Retinal pigment epithelial cell (primary cell): ENCODE measurements at places on chromosomes 6 and 20.

DNA sequence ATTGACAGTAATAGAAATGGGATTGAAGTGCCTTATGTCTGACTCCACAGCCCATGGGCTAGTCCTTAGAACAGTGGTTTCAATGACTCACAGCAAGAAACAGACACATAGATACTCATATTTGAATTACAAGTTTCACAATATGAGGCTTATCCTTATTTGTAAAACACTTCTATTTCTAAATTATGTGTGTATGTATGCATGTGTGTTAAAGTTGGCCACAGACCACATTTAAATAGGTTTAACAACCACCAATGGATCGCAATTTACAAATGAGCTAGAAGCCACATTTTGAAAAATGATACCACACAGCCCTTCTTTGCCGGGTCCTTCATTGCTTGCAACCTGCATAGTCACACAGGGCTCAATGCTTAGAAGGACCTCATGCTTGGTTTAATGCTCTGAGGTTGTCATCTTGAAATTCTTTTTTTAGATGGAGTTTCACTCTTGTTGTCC is 157.8 kb upstream of the PREP start:
- DNase-seq, result no peak

DNA sequence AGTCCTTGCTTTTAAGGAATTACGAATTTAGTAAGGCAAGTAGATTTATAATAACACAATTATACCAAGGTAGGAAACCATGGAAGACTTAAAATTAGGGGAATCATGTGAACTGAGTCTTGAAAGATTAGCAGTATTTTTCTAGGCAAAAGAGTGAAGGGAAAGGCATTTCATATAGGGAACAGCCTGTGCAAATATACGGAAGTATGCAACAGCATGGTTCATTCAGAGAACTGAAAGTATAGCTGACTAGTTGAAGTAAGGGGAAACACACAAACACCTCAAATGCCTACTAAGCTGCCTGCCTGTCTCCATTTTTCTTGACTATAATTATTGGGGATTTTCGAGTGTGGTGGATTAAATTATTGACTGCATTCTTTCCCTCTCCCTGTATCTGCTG is 39.0 kb upstream of the ECHDC1 start:
- no peak for DNase-seq

DNA sequence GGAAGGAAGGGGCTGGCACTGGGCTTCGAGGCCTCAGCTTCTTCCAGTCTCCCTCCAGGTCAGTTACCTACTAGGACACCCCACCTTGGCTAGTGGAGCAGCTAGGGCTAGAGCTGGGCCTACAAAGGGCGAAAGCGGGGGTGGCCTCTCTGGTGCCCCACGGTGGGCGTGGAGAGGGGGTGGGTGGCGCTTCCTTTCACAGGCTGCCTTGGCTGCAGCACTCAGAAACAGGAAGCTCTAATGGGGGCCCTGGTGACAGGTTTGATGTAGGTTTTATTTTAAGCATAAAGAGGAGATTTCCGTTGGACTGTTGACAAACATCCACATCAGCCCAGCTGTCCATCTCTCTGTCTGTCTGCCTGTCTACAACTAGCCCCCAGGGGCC is 13.4 kb downstream of the FAM110A start:
- no peak for DNase-seq

GRCh38 chr20:14879020-14879697 is 541.7 kb upstream of the FLRT3 start:
- no peak for DNase-seq

DNA sequence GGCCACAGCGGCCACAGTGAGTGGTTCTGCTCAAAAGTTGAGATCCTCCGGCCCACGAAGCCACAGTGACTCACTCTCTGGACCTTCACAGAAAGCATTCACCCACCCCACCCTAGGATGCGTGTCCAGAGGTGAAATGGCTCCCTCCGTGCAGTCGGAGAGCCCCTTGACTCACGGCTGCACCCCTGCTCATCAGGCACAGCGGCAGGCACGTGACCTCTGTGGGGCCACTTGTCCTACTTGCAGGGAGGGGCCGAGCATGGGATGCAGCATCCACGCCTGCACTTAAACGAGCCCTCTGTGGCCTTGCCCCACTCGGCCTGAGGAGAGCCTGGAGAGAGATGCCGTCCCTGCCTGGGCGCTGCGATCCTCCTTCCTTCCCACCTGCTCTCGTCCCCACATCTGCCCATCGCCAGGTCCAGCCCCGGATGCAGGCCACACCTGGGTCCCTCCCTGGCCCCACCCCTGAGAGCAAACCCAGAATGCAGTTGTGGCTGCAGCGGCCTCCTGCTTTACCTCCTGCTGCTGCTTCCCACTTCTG is 28.7 kb downstream of the NTSR1 start:
- DNase-seq, result no peak

GRCh38 chr20:57928181-57928967 is 218.6 kb upstream of the PMEPA1 start:
- DNase-seq, result no peak

- no peak for DNase-seq
Measured at GRCh38 chr6:34865107-34865506, 22.7 kb downstream of the TAF11 start.

DNA sequence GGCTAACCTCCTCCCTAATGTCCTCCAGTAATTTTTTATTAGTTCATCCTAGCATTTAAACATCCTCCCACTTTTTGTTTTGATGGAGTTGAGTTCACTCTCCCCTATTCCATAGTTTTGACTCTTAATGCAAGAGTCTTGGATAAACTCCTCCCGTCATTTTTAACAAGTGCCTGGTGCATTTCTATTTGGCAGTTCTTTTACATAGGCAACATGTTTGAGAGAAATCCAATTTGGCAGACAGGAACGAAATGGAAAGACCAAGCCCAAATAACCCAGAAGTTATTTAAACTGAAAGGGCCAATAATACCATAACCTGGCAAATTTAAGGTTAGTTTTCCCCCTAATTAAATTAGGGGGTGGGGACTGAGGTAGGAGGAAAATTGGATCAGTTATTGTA is 291.5 kb upstream of the MANEA start:
- DNase-seq, result no peak

- DNase-seq, result no peak
Measured at GRCh38 chr6:47737406-47737805, 39.0 kb downstream of the ADGRF4 start.

- DNase-seq, result no peak
Measured at GRCh38 chr6:96898241-96898851, 655 bp upstream of the NDUFAF4 start.

- no peak for DNase-seq
Measured at GRCh38 chr6:72042088-72042487, 155.7 kb downstream of the RIMS1 start.

DNA sequence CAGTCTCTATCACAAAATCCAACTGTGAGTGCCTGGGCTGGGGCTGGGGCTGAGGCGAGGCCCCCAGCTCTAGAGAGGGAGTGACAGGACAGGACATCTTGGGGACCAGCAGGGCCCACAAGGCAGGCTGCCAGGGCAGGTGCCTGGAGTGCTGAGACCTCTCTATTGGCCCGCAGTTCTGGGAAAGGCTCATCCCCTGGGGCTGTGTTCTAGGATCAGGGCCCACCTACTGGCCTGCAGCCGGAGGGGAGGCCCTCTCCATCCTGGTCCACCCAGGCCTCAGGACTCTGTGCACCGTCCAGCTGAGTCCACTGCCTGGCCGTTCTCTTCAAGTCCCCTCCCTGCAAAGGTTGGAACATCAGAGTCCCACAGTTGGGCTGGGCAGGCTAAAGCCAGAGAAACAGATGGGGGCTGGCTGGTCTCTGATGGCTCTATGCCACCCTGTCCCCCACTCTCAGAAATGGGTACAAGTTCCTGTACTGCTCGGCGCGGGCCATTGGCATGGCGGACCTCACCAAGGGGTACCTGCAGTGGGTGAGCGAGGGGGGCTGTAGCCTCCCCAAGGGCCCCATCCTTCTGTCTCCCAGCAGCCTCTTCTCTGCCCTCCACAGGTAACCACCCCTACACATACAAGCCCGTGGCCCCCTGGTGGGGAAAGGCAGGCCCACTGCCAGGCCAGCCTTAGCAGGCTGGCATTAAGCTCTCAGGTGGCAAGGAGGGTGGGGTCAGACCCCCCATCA is 9.0 kb downstream of the EMILIN3 start:
- DNase-seq, result no peak

GRCh38 chr6:27608916-27609883 is 136.3 kb upstream of the ZNF184 start:
- no peak for DNase-seq

GRCh38 chr20:13644010-13644409 is 5.3 kb upstream of the TASP1 start:
- DNase-seq, result no peak

- DNase-seq, result no peak
Measured at GRCh38 chr6:156017838-156018237, 562.2 kb upstream of the NOX3 start.

DNA sequence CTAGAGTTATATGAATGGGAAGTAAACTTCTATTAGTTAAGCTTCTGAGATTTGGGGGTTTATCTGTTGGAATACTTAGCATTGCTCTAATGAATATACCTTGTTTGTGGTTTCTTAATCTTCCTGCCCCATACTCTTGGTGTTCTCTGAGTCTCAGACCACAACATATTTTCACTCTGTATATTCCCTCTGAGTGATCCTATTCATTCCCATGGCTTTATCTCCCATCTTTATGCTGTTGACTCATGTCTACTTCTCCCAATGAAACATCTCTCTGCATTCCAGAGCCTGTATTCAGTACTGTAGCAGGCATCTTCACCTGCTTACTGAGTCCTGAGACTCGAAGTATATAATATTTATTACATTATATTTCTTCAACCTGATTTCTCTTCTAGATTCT is 283.7 kb upstream of the MAP3K7 start:
- no peak for DNase-seq

DNA sequence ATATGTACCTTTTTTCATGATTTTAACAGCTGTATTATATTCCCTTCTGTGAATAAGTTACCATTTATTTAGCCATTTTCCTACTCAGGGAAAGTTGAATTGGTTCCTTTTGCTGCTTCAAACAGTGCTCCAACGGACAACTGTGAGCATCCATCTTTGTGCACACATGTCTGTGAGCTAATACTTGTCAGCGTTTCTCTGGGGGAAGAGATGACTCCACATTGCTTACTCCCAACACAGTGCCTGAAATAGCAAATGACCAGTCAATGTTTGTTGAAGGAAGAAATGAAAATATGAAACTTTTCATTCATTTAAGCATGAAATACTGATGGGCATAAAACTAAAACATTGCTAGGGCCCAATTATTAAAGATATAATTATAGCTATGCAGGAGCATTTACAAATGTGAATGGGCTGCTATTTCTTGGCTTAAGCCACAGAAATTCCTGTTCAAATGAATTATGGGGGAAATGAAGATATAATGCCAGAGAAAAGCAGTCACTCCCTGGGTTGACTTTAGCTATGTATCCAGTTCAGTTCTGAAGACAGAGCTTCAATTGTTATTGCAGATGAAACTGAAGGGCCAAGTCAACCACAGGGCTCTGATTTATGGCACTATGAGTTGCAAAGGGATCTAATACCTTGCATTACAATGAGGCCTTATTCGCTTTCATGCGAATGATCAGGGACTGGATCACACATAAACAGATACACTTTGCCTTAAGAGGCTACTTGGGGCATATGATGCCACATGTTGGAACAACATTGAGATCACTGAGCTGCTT is 47.4 kb upstream of the FOXC1 start:
- no peak for DNase-seq
